ENCODE measurements at places on chromosomes 4 and X. TPM values are rescaled to one million over a fixed set of nuclear protein-coding genes. Genes with fewer than 3 reads are reported as not detected.

GRCh38 chr4:165383591-165384073 is 4.8 kb downstream of the CPE start:
- DNase-seq: no peak

GRCh38 chr4:105751718-105752299 is 43.2 kb downstream of the GSTCD start:
- DNase-seq: no peak

The F8A2 gene
- total RNA-seq: not detected

- no peak for DNase-seq
These were observed 91.0 kb upstream of the BCOR start for GRCh38 chrX:40188573-40189417.

The TAF1 gene
- 31.3 TPM for total RNA-seq

DNA sequence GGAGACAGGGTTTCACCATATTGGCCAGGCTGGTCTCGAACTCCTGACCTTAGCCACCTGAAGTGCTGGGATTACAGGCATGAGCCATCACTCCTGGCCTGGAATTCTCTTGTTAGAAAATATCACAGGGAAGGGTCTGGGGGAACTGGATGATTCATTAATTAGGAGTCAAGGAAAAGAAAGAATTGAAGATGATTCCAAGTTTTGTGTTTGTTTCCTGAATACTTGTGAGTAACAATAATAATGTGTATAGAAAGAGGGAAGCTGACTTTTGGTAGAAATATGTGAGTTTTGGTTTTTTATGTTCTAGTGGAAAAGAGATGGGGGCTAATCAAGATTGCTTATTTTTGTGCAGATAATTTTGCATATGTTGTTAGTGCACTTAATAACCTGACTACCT is 77.3 kb upstream of the CLNK start:
- DNase-seq: no peak

- DNase-seq: no peak
These were observed 34.2 kb downstream of the FAM193A start for GRCh38 chr4:2570551-2571222.

GRCh38 chr4:109989044-109989443 is 76.4 kb downstream of the EGF start:
- DNase-seq: no peak

DNA sequence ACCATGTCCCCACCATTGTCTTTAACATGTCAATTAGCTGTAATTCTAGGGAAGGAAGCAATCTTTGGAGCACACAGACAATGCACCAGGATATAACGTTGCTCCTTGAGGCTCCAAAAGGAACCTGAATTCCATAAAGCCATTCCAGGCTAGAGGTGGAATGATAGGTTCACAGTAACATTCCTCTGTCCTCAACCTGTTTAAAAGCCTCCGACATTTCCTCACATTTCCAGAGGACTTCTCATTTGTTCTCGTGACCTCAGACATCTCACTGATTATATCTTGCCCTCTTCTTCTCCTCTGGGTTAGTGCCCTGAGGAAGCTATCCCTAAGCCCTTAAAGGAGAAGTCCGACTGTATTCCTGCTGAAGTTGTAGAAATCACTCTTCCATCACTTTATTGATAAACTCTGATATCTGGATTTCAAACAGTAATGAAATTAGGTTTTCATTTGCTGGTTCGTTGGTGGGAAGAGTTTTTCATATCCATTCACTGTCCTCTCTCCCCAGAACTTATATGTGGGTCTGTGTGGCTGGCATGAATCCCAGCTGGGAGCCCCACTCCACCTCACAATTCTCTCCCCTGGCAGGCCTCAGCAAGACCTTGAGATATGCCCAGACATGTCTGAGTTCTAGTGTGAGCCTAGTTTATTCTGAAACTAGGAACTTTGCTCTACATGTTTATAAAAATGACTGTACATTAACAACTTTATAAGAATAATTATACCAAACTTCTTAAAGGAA is 44.2 kb upstream of the PRSS12 start:
- DNase-seq: no peak

The SMIM31 gene
- total RNA-seq: not detected

- no peak for DNase-seq
These were observed 91.5 kb downstream of the GEMIN8 start for GRCh38 chrX:13938051-13938828.

The AKAP14 gene
- not detected for total RNA-seq

DNA sequence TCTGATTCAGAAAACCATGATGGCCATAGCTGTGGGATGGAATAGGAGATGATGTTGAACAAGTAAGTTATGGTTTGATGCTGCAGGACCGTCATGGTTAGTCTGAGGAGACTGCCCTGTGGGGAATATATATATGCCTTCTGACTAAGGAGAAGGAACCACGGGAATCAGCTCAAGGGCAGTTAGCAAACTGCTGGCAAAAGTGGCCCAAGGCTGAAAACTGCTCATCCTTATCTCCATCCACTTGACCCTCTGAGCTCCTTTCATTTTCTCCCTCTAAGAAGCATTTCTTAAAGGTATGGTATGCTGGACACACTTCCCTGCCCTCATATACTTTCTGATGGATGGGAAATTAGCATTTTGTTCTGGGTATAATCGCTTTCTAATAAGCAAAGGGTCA is 161.9 kb downstream of the ENOX2 start:
- no peak for DNase-seq

- no peak for DNase-seq
These were observed 78.6 kb downstream of the NAP1L3 start for GRCh38 chrX:93594780-93595179.

DNA sequence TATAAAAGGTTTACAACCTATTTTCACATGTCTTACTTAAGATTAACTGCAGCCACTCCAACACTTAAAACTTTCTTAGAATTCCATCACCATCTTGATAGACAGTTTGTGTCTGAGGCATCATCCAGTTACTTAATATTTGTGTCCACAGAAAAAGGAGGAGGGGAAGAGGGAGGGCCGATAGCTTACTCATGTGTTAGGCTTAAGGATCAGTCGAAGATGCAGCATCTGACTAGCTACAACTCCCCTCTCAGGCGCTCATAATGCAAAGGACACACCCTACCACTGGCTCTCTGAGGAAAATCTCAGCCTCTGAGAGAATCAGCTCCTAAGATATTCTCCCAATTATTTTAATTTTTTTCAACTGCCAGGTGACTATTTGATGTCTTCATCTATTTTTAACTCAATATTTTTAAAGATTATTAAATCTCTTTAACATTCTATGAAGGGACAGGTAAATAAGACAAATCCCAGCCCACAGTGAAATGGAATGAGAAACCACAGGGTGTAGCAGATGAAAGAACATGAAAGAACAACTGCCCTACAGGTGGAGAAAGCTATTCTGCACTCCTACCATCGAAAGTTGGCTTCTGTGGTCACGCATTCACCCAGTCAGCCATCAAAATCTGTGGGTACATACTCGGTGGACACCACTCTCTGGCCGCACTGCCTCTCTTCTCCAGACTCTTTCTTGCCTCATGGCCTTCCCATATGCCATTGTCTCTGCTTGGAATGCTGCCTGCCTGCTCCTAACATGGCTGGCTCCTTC is 48.0 kb downstream of the ARAP2 start:
- no peak for DNase-seq

GRCh38 chr4:143054971-143055370 is 129.7 kb upstream of the USP38 start:
- DNase-seq: no peak

The IRS4 gene
- total RNA-seq: not detected

- DNase-seq: no peak
These were observed 34.1 kb upstream of the HHIP start for GRCh38 chr4:144611850-144612249.

DNA sequence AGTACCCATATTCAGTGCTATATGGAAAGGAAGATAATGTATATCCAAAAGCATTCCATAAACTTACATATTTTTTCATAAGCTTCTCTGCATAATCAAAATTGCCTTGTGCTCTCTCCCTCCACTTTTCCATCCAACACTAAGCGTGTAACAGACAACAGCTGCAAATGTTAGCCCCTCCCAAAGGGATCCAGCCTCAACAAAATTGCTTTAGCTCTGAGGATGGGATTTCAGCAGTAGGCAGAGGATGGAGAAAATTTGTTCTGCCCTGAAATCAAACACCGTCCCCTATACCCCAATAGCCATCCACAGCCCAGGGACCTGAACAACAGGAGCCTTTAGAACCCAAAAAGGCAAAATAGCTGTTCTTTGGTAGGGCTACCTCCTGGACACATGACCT is 28.8 kb upstream of the FGF13 start:
- DNase-seq: no peak

GRCh38 chr4:146545102-146545501 is 23.4 kb upstream of the SLC10A7 start:
- no peak for DNase-seq

GRCh38 chr4:7075962-7076695 is 8.3 kb upstream of the GRPEL1 start:
- no peak for DNase-seq

The BEX1 gene
- 6.0 TPM for total RNA-seq

The MAGEA12 gene
- total RNA-seq: not detected

GRCh38 chrX:54891573-54891972 is 29.1 kb upstream of the TRO start:
- no peak for DNase-seq

The SYTL4 gene
- total RNA-seq: 5.9 TPM

- no peak for DNase-seq
These were observed 219.0 kb downstream of the DCTD start for GRCh38 chr4:182698212-182698611.

DNA sequence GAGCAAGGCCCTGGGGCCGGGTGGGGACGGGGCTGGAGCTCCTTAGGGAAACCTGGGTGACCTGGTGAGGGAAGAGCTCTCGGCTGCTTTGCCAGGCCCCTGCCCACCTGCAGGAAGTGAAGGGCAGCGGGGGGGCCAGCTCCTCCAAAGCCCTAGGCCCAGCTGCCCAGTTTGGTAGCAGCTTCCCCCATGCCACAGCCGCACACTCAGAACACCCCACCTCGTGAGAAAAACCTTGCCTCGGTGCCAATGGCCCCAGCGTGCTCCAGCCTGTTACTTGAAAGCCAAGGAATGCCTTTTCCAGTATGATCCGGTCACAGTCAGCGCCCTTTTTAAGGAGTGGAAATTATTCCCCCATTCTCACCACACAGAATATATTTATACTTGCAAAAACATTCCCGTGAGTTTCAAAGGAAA is 38.3 kb downstream of the ACOX3 start:
- peak; percentile 81 for DNase-seq

DNA sequence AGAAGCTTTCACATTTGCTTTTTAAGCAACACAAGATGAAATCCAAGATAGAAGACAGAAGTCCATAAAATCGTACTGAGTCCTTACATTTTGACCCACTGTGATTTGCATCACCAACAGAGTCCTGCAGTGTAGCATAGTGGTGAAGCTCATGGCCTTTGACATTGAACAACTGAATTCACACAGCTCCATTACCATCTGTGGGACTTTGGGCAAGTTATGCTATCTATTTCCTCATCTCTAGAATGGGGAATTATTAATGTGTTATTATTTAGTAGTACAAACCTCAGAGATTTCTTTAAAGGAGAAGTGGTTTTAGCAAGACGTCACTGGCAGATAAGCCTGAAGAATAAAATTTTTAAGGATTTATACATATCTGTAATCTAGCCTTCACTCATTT is 10.7 kb downstream of the GPRIN3 start:
- no peak for DNase-seq

The MFAP3L gene
- 6.8 TPM for total RNA-seq

The F11 gene
- not detected for total RNA-seq

DNA sequence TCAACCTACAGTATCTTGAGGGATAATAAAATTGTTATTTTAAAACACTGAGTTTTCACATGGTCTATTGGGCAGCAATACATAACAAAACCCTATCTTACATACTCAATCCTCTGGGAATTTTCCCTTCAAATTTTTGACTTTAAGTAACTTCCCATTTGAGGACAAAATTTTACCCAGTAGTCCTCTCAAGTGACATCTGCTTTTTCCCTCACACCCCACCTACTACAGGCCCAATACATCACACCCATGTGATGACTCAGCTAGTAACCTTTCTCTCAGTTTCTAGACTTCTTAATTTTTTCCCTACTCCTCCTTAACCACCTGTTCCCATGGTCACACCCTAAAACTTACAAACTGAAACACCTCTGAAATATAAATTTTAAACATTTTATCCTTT is 12.2 kb upstream of the RAP1GDS1 start:
- no peak for DNase-seq

- DNase-seq: peak; percentile 53
These were observed 3.8 kb downstream of the WDR1 start for GRCh38 chr4:10112658-10113284.

GRCh38 chr4:37985730-37986275 is 25.6 kb downstream of the PTTG2 start:
- no peak for DNase-seq

DNA sequence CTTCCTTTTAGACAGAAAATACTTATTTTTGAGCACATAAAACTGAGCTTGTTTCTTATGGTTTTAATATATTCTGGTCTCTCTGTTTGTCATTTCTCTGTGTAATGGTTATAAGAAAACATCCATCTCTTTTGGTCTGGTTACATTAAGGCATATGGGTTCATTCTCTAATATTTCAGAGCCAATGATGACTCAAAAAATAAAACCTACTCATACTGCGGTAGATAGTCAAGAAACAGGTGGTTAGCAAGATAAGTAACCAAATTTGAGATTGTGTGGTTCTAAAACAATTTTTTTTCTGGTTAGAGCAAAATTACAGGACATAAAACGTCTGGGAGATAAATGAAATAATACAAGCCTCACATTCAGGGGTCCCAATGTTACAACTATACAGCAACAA is 654.5 kb downstream of the STIM2 start:
- DNase-seq: no peak

DNA sequence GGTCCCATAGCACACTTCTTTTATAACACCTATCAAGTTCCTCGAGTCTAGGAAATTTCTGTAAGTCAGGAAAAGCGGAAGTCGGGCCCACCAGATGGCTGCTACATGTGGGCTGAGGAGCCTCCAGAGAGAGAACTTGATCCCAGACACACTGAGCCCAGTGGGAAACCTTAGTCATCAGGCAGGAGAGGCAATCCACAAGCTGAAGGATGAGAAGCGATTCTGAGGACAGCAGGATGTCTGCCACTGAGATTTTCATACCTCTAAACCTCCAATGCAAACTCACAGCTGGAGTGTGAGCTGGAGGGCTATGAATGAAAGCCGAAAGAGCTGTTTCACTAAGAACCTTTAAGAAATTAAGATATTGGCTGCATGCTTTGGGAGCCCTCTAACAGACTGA is 52.6 kb upstream of the PDHA1 start:
- no peak for DNase-seq

- DNase-seq: no peak
These were observed 25.7 kb downstream of the MAPK10 start for GRCh38 chr4:86334020-86334750.

DNA sequence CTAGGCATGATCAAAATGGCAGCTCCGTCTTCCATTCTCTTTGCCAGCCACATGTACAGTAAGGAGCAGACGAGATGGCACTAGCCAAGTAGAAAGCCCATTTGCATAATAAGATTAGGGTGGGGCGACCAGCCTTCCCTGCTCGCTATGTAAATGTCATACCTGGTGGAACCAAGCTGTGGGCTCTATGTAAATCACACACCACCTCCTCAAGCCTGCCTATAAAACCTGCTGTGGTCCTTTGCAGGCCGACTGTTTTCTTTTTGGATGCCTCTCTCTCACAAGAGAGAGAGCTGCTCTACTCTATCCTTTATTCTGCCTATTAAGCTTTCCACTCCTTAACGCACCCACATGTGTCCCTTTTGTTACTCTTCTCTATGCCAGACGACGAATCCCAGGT is 1472.7 kb downstream of the ARAP2 start:
- DNase-seq: no peak

GRCh38 chrX:153972368-153973126 is at the start of gene TMEM187:
Gene TMEM187 (plus strand): TSS chrX:153972754. CDS start chrX:153982063, 9,309 bp downstream.
- peak; percentile 97 for DNase-seq

The PRKX gene
- 16.2 TPM for total RNA-seq

- no peak for DNase-seq
These were observed 35.5 kb downstream of the TET2 start for GRCh38 chr4:105182211-105182610.
